Heart right ventricle (tissue), 16 donors: ENCODE measurements at places on chromosomes 5 and 9. TPM values are rescaled to one million over a fixed set of nuclear protein-coding genes. Genes with fewer than 3 reads are reported as not detected.

GNA14 gene
- 1.9 TPM for total RNA-seq

SAXO1 gene
- total RNA-seq, result not detected

HMMR gene
- total RNA-seq, result 0.44 TPM

INSL6 gene
- not detected for total RNA-seq

DCP2 gene
- 14.4 TPM for total RNA-seq

STK10 gene
- total RNA-seq, result 14.6 TPM

RASEF gene
- total RNA-seq, result 0.15 TPM

EPB41L4B gene
- 4.8 TPM for total RNA-seq

ANKRD18B gene
- 0.93 TPM for total RNA-seq

OR2Y1 gene
- not detected for total RNA-seq

NPR3 gene
- 123 TPM for total RNA-seq

DNA sequence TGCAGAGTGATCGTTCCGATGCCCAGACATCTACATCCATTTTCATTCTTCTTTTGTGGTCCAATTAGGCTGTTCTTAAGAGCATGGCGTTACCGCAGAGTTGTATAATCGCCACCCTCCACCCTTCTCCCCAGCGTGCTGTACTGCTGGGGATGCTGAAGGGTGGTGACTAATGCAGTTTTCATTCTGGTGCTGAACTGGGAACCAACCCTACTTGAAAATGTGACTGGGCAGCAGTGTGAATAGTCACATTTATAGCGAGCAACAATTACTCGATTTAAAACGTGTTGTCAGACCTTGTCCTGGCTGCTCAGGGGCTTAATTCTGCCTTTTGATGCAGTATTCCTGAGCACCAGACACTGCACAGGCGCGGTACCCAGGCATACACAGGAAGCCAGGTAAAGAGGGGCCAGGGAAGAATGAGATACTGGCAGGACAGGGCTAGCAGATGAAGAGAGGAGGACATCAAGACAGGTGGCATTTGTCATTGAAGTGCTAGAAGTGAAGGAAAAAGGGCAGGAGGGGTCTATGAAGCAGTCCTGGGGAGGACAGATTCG, 719 bp upstream of the ISCA1 start:
- no peak for DNase-seq

DNA sequence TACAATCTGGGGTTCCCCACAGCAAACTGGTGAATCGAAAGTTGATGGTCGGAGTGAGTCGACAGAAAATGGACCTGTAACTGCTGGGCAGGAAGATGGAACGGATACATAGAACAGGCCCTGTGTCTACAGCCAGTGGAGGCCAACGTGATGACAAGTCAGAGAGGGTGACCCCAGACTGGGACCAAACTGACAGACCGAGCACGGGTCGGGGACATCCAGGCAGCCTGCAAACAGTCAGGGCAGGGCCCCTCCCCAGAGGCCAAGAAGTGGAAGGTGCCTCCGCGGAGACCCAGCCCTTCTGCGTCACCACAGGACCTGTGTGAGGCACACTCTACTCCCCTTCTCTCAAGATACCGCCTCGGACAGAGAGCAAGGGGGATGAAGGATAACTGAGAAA, 25.1 kb upstream of the FANCC start:
- DNase-seq, result no peak

DNA sequence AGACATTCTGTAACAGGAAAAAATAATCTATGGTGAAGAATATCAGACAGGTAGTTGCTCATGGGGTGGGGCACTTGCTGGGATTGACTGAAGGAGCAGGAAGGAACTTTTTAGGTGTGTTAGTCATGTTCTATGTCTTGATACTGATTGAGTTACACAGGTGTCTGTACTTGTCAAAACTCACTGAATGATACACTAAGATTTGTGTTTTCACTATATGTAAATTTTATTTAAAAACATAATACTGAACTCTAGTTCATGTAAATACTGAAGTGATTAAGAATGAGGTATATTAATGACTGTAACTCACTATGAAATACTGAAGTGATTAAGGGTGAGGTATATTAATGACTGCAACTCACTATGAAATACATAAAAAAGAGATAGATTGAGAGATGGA, 28.5 kb downstream of the IL6ST start:
- DNase-seq, result no peak

- DNase-seq, result no peak
These were observed 131.3 kb upstream of the SLC28A3 start for GRCh38 chr9:84471816-84472215.

- DNase-seq, result no peak
These were observed 75.1 kb upstream of the SMIM23 start for GRCh38 chr5:171710451-171711024.

- no peak for DNase-seq
These were observed 48.2 kb downstream of the COL27A1 start for GRCh38 chr9:114203410-114204140.

- no peak for DNase-seq
These were observed 8.1 kb upstream of the RAD23B start for GRCh38 chr9:107274953-107275422.

DNA sequence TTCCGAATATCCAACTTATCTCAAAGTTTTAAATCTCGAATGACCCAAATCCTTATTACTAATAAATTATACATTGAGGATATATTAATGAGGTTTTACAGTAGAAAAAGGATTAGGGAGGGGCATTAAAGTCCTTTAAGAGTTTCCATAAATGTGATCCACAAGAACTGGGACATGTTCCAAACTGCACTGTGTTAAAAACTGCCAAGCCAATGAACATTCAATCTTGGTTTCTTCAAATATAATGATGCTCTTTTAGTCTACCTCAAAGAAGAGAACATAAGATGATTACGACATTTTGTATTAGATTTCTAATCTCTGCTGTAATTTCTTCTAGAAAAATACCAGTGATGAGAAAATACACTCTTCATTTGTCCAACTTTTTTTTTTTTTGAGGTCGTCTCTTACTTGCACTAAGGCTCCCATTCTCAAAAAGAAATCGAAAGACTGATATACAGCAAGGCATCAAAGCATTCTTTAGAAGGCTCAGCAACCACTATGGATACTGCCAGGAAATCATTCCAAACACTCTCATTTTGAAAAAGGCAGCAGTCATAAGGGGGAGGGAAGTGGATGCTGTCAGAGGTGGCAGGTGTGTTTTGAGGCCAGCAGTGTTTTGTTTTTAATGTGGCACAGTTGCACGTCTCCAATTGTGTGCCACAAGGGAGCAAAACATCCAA, 1.7 kb downstream of the PTAR1 start:
- no peak for DNase-seq

DNA sequence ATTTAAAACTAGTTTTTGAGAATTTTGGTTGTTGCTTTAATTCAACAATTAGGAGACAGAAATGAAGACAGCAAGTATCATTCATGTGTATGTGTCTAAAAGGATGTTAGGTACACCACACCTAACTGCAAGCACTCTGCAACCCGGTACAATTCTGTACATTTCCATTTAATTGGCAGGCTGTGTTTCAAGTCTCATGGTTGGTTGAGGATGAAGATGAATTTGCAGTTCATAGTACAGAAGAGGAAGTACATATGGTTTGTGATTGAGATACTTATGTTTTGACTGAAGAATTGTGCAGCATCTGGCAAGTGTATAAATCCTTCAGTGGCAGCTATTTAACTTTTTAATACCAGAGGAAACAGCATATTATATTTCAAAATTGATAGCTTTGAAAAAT, 628.7 kb upstream of the ZNF608 start:
- no peak for DNase-seq

- peak; percentile 85 for DNase-seq
These were observed 47.6 kb downstream of the THBS4 start for GRCh38 chr5:80082731-80083100.

DNA sequence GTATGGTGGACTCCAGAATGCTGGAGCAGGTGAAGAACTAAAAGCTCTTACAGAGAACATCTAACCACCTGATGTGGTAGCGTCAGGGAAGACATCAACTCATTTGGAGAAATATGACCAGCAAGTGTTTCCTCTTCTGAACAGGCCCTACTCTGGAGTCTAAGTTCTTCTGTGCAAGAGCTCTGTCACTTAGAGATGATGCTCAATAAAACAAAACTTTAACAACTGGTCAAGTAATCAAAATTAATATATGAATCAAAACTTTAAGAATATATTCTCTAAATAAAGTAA, 85.8 kb downstream of the CYFIP2 start:
- DNase-seq, result no peak

DNA sequence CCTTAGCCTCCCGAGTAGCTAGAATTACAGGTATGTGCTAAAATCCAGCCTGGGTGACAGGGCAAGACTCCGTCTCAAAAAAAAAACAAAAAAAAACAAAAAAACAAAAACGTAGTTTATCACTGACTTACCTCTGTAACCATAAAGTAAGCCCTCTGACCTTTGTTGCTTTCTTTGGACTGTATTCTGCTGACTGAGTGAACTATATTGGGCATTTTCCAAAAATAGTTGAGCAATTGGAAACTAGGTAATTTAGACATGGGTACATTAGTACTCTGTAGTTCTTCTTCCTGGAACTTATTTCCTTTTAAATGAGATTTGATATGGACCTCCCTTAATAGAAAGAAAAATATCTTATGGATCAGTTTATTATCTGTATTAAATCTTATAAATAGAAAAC, 66.6 kb downstream of the ANKHD1 start:
- DNase-seq, result no peak

DNA sequence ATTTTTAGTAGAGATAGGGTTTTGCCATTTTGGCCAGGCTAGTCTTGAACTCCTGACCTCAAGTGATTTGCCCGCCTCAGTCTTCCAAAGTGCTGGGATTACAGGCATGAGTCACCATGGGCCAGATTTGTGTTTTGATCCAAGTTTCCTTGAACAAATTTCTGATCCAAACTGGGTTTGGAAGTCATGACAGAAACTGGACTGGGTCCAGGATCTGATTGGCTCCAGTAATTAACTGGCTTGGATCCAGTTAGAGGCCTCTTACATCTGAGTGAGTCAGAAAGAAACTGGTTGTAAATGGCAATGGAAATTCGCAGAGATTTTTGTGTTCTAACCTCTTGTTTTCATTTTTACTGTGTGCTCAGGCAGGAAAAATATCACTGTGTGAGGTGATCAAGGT, 141.6 kb downstream of the SLC25A46 start:
- no peak for DNase-seq

DNA sequence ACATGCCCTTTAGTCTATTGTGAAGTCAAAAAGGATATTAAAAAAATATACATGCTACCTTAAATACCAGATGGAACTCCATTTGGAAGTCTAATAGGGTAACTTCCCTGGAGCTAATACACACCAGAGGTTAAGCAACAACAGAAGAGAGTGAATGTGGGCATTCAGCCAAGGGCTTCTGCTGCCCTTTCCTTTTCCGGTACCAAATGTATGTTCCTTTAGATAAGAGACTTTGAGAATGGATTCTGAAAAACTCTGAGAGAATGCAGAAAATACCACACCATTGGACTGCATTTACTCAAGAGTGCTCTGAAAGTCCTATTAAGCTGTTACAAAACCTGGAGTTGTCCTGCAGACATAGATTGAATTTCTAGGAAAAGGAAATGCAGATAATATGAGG, 23.8 kb upstream of the TRPM3 start:
- DNase-seq, result peak; percentile 5

- no peak for DNase-seq
These were observed 5.9 kb upstream of the CEL start for GRCh38 chr9:133055788-133056420.

DNA sequence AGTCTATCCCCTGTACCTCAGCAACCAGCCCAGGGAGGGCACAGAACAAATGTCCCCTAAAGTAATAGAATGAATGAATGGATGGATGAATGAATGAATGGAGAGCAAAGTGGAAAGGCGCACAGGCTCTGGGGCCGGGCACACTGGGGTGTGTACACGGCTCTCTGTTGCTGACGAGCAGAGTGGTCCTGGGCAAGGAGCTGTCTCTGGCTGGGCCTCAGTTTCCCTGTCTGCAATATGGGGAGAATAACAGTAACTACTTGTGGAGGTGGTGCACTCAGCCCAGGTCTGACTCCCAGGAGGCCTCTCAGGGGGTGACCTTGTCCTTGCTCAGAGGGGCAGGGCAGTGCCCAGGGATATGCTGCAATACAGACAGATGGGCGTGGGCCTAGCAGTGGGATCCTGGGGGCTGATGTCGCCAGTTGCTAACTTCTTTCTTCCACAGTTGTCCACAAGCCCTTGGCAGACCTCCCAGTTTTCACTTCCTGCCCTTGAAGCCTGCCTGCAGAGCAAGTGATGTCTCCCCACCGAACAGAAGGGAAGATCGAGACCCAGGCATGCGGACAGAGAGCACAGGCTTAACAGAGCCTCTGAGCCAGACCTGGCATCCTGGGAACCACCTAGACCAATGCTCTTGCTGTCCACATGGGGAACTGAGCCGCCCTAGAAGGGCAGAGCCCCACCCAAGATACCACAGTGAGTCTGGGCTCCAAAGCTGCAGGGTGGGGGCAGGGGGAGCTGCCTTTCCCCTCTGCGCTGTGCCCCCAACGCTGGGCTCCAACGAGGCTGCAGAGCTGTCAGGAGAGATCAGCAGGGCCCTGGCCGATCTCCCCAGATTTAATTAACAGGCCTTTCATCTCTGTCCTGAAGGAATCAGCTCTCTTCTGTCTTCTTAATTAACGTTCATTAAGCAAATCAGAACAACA, 13.6 kb upstream of the LAMC3 start:
- DNase-seq, result peak; percentile 32

- no peak for DNase-seq
These were observed 193.5 kb downstream of the RGS3 start for GRCh38 chr9:113656771-113657670.

- peak; percentile 83 for DNase-seq
These were observed 71.8 kb upstream of the CD180 start for GRCh38 chr5:67268231-67269021.

- DNase-seq, result peak; percentile 41
These were observed 20.3 kb downstream of the OSTF1 start for GRCh38 chr9:75108571-75108970.

GRCh38 chr5:121053055-121053985, 589.2 kb downstream of the PRR16 start:
- no peak for DNase-seq

DNA sequence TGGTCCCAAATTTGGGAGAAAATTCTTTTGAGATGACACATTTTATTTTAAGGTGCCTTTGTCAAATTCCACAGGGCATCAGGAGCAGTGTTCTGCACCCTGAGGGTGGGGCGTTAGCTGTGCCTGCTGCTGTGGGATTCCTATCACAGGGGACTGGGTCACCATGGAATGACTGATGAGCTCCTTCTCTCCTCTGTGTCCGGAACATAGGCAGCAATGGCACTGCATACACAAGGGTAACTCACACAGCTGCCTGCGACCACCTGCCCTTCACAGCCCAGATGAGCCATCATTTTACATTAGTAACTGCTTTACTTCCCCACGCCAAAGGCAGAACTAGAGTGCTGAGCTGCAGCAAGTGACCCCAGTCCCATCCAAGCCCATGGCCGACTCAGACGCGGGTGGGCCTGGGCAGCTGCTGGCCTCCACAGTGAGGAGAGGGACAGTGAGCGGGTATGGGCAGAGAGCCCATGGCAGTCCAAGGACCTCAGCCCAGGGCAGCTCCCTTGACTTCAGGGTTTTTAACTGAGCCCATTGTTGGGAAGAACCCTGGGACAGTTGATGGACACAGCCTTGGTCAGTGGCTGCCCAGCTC, 93.7 kb downstream of the GADD45G start:
- DNase-seq, result no peak
